Natural killer cell treated with Interleukin-12 subunit alpha and Interleukin-12 subunit beta and Interleukin-15 and Interleukin-18, amount 100 ng/mL, for 72 hours (primary cell): ENCODE measurements at places on chromosomes 1 and 21. TPM values are rescaled to one million over a fixed set of nuclear protein-coding genes. Genes with fewer than 3 reads are reported as not detected.

Gene PCP4
- total RNA-seq: not detected

Gene TNFSF18
- total RNA-seq: not detected

Gene AADACL3
- not detected for total RNA-seq

Gene HS2ST1
- total RNA-seq: 15.1 TPM

Gene PROK1
- not detected for total RNA-seq

Gene GFI1
- 35.4 TPM for total RNA-seq

Gene KRTAP7-1
- total RNA-seq: not detected

Gene RAD54L
- total RNA-seq: 87.5 TPM

Gene NPL
- 3.4 TPM for total RNA-seq

Gene TMEM63A
- total RNA-seq: 42.7 TPM

Gene ERICH3
- total RNA-seq: not detected

Gene KCNJ9
- not detected for total RNA-seq

Gene LENEP
- total RNA-seq: 4.3 TPM

Gene RAB4A
- 24.5 TPM for total RNA-seq

Gene FAM72D
- 10.5 TPM for total RNA-seq

Gene GUCA2A
- total RNA-seq: not detected

Gene PRKAA2
- total RNA-seq: 0.05 TPM

Gene TAS1R1
- total RNA-seq: not detected

Gene KIF2C
- total RNA-seq: 44.5 TPM

- no peak for DNase-seq
These were observed 468.7 kb downstream of the PTBP2 start for GRCh38 chr1:97190326-97190725.

- DNase-seq: peak; percentile 46
These were observed 193.2 kb downstream of the KAZN start for GRCh38 chr1:14791654-14792053.

GRCh38 chr1:25695771-25696311 lies 79.2 kb downstream of the MAN1C1 start:
- no peak for DNase-seq

DNA sequence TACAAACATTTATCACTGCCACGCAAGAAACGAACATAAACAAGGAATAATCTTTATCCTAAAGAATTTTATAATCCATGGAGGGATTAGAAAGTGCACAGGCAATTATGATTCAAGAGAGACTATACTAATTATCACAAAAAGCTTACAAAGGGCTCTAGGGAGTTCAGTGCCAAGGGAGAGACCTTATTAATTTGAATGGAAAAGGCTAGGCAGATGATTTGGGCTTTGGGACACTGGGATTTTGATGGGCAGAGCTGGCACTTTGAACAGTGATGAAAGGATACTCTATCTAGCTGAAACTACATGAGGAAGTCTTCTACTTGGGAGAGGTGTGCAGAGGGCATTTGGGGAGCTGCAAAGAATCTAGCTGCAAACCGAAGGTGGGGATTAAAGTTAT lies 48.9 kb upstream of the IVNS1ABP start:
- no peak for DNase-seq

GRCh38 chr1:101136739-101137138 lies 100.1 kb upstream of the S1PR1 start:
- DNase-seq: no peak

- DNase-seq: no peak
These were observed 2.4 kb downstream of the CA14 start for GRCh38 chr1:150259758-150260669.

GRCh38 chr1:41588334-41588875 lies 103.9 kb upstream of the EDN2 start:
- no peak for DNase-seq

DNA sequence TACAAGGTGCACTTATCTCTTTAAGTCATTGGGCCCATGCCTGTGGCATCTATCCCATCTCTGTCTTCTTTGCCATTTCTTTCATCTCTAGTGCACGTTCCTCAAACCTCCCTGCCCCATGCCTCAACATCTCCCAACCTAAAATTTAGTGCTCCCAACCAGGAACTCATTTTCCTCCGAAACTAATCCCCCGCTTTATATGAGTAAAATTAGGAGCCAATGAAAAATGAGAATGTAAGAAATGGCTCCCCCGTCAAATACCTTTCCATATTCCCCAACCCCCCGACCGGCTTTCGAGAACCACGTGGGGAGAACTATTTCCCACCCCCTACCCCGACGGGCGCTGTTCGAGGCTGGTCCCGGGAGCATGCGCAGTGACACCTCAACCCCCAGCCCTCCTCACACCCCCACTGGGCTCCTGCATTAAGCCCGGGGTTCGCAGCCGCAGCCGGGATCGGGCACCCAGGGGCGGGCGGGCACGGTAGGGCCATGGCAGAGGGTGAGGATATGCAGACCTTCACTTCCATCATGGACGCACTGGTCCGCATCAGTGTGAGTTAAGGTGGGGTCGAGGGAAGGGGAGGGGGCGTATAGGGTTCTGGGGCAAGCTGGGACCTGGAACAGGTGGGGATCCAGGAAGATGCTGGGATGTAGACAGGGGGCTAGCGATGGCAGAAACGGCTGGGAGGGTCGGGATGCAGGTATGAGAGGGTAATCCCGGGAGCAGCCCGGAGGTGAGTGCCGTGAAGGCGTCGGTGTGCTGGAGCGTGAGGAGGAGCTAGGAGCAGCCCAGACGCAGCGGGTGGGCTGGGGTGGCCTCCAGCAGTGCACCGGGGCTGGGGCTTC lies at the start of gene TRIM46:
Gene TRIM46, plus strand, starts transcription at position 372 of the 846 bp plus-strand sequence. Its CDS starts 118 bp downstream, at position 490.
- DNase-seq: peak; percentile 72

GRCh38 chr1:40626383-40626770 lies 39.1 kb downstream of the RIMS3 start:
- no peak for DNase-seq

GRCh38 chr1:229006121-229006870 lies 264.6 kb upstream of the RAB4A start:
- DNase-seq: no peak

DNA sequence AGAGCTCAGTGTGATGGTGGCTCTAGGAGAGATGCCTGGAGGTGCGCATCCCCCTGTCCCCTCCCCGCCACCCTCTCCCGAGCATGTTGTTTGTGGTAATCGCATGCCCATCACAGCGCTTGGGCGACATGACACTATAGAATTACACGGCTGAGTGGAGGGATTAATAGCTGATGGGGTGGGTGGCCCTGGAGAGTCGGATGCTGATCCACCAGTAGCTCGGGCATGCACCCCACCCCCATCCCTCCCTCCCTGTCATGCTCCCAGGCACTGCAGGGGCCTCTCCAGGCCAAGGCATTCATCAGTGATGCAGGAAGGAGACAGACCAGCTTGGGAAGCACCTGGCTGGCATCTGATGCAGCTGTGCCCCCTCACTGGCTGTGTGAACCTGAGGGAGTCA lies 159.0 kb upstream of the IGSF21 start:
- no peak for DNase-seq

- DNase-seq: no peak
These were observed 4.2 kb downstream of the ST6GALNAC5 start for GRCh38 chr1:76871355-76871974.

DNA sequence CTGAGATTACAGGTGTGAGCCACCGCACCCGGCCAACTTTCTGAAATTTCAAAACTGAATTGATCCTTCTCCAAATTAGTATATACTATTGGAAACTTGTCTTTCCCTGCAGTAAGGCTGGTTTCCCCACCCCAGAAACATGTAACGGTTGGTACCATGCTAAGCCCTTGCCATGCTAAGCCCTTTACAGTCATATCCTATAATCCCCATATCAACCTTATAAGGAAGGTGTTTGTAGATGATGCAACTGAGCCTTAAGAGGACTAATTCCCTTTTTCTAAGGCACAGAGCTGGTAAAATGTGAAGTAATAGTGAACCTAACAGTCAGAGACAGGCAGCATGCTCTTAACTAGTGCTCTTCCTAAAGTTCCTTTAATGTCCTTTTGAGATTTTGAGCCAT lies 413.7 kb downstream of the DISC1 start:
- no peak for DNase-seq

DNA sequence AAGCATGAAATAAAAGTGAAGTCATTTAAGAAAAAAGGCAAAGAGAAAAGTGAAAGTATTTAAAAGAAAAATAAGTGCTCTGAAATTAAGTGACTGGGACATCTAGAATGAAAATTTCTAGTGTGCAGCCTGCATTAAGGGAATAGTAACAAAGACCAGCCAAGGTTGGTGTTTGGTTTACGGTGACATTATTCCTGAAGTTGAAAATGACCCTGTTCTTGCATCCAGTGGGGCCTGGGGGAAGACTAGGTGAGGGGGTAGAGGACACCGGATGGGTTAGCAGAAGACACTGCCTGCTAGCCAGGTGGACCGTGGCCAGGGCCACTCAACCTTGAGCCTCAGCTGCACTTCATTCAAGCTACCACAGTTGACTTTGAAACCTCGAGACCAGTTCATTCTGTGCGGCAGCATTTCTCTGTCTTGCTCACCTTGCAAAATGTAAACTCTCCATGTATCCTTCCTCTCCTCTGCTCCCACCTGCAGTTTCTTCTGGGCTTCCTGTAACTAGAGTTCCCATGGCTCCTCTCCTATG lies 14.3 kb upstream of the KCNK1 start:
- DNase-seq: no peak

DNA sequence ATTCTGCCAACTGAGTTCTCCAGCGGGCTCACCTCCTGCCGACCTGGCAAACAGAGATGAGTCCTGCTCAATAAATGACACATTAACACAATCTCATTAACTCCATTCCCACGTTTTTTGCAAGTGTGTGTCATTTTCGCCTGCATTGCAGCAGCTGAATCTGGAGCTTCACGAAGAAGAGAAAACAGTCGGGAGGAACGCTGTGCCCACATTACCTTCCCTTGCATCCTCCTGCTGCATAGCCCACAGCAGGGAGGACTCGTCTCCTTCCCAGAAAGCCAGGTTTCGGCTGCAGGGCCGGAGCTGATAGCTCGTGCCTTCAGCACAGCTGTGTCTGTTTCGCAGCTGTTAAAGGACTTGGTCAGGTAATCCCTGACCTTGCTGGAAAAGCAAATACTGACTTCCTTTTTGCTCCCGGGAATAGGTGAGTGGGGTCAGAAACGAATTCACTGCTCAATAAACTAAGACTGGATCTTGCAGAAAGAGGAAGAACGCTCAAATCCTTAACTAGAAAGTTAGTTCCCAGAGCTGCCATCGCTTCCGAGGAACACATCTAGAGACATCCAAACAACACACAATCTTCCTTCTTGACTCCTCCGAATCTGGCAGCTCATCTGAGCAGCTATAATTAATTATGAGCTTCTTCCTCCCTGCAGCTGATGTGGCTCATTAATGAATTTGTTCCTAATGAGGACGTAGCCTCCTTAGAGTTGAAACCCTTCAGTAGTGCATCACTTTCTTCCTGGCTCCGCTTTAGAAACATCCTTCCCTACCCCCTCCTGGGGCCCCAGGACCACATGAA lies 33.0 kb downstream of the KANK4 start:
- no peak for DNase-seq

- no peak for DNase-seq
These were observed 14.7 kb downstream of the KIAA1614 start for GRCh38 chr1:180927348-180927747.

GRCh38 chr1:21848524-21849174 lies 36.6 kb downstream of the LDLRAD2 start:
- no peak for DNase-seq

DNA sequence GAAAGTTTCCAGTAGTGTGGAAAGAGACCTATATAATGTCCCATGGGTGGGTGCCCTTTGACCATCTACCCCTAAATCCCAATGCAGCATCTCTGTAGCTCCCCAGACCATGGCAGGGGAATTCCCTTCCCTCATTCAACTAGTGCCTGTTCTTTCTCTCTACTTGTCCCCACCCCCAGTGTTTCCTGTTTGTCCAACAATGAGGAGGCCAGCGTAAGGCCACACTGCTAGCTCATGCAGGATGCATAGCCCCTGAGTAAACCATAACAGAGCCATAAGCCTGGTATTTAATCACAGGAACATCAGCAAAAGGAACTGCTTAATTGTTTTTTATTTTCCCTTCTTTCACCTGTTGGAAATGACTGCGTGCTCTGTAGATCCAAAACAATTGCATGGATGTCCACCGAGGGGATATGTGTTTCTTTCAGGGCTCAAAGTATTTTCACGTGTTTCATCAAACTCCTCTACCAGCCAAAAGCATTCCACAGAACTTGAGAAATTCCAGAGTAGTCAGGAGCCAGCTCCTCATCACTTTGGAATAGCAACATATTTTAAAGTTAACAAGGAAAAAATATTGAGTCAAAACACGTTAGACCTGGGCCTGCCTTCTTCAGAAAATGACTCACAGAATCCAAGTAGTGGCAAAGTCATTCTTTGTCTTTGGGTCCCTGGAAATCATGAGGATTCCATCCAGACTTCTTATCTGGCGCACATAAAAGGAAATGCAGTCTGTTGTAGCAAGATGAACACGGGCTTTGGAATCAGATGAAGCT lies 162.5 kb upstream of the SGIP1 start:
- no peak for DNase-seq

DNA sequence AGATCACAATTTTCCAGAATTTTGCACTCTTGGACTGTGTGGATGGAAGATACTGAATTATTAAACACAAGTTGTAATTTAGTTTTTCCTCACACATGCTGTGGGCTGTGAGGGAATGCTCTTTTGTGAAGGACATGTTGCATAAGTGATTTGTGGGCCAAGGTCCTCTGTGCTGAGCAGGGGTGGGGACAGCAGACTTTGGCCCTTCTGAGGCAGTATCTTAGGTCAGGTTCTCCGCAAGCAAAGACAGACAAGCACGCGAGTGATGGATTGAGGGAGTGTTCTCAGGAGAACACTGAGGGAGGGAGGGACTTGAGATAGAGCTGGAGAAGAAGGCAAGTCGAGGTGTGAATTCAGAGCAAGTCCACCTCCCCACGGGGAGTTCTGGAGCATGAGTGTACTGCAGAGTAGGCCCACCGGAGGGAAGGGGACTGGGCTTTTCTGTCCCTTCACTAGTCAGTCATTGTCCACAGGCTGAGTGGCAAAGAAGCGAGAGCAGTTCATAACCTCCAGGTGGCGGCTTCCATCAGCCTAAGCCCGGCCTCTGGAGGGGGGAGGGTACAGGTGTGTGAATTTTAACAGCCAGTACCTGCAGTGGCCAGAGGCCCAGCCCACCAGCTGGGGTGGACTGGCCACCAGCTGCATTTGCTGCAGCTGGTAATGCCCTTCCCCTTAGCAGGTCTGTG lies 19.1 kb upstream of the CD101 start:
- DNase-seq: no peak

- peak; percentile 66 for DNase-seq
These were observed 67.1 kb downstream of the UBE2T start for GRCh38 chr1:202274611-202275010.

DNA sequence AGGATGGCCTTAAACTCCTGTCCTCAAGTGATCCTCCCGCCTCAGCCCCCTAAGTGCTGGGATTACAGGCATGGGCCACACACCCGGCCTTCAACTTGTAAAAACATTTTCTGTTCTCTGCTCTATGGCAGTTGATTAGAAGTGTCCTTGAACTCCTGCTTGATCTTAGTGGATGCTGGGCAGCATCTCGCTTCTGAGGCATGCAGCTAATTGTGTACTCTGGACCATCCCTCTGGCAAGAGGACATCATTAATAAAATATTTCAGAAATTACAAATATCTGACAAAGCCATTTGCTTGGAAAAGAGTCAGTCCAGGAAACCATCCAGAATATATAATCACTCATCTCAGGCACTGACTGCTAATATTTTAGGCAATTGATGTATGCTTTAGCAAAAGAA lies 8.1 kb downstream of the NGF start:
- no peak for DNase-seq

GRCh38 chr1:210771131-210771530 lies 362.8 kb downstream of the KCNH1 start:
- DNase-seq: no peak

- DNase-seq: no peak
These were observed 566.0 kb downstream of the AJAP1 start for GRCh38 chr1:5220421-5220820.
